ENCODE measurements at places on chromosomes 16 and 17.
A peak's percentile ranks its signal among the peaks of the same experiment; 100 is the strongest.

DNA sequence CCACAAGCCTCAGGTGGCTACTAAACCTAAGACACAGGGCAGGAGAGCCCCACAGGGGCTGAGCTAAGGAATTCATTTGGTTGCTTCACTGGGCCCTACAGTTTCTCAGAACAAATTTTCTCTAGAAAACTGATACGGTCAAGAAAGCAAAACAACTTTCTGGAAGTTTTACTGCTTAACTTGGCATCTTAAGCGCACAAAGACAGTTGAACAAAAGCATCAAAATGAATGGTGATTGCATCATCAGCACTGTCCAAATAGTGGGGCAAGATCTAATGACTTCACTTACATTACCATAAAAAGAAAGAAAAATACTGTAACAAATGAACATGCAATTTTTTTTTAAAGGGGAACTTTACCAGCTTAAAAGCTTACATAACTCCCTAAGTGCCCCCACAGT lies 47.6 kb downstream of the XPO6 start:
- no peak for DNase-seq

GRCh38 chr17:63291258-63291657 lies 154.8 kb downstream of the CYB561 start:
- DNase-seq = no peak

DNA sequence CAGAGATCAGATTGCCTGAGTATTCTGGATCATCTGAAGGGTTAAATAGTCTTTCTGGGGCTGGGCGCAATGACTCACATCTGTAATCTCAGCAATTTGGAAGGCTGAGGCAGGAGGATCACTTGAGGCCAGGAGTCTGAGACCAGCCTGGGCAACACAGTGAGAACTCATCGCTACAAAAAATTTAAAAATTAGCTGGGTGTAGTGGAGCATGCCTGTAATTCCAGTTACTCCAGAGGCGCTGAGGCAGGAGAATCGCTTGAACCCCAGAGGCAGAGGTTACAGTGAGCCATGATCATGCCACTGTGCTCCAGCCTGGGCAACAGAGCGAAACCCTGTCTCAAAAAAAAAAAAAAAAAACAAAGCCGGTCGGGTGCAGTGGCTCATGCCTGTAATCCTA lies 15.7 kb downstream of the MVP start:
- no peak for DNase-seq

DNA sequence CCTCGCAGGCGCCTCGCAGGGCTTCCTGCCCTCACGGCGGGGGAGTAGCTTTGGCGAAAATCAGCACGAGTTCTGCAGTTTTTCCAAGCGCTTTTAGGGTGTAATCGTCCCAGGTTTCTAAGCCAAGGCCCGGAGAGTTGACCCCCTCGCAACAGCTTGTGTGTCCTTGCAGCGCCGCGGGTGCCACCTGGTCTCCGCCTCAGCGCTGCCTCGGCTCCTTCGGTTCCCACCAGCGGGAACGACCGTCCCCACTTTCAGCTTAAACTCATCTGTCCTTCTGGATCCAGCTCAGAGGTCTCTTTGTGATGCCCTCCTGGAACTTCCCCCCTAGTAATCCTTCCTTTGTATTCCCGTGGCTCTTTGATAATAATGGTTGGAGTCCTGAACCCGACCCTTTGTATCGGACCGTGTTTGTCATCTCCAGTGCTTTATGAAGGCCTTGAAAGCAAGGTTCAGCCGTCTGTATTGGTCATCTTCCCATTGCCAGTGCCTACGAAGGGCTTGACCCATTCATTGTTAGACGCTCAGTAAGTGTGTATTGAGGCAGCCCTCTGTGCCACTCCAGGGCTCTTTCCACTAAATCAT lies 858 bp upstream of the SMARCE1 start:
- DNase-seq = no peak

GRCh38 chr17:81840826-81841778 lies 6.3 kb upstream of the PPP1R27 start:
- peak; percentile 74 for DNase-seq

- no peak for DNase-seq
Measured at GRCh38 chr17:55648086-55648485, 74.6 kb downstream of the TMEM100 start.

- DNase-seq = no peak
Measured at GRCh38 chr17:78101112-78101511, 27.4 kb downstream of the TMC6 start.

DNA sequence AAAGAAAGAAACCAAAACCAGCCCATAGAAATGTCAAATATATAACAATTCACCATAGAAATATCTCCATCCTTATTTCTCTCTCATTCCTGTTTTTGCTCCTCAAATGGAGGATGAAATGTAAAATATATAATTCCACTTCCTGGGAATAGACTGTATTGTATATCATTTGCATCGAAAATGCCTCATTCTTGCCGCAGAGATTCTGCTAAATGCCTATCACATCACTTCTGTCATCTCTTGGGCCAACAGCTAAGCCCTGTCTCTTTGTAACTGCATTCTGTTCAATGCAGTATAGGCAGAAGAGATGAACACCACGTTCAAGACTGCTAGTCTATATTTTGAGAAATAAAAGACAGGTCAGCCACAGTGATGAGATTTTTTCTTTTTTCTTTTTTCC lies 956.3 kb upstream of the SOX9 start:
- DNase-seq = no peak

DNA sequence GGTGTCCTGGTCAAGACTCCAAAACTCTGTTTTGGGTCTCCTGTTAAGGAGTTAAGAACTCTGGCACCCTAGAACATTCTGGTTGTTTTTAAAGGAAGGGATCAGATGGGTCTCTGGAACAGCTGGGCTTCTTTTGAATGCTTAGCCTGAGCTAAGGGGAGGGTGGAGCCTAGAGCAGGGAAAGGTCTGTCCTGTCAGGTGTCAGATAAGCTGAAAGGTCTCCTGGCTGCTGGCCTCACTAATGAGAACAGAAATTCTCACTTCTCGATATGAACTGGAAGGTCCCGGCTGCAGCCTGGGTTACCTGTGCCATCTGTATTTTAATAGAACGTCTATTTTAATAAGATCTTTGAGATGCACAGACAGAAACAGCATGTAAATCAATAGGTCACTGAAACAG lies 69.0 kb downstream of the RAP1GAP2 start:
- no peak for DNase-seq

DNA sequence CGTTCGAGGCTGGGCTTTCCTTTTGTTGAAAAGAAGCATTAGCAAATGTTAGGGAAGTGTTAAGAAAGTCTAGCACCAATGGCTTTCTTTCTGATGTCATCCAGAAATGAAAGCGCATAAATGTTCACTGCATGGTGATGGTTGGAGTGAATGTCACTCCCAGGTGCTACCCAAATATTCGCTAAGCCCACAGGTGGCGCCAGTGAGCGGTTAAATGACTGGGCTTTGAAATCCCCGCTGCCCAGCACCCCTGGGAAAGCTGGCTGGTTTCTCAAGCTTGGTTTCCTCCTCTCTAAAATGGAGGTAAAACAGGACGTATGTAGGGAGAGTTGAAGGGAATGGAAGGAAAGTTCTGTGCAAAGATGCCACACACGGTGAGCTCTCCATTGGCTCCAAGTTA lies 104.4 kb downstream of the IRX5 start:
- DNase-seq = peak; percentile 85

GRCh38 chr17:40071313-40072039 lies 8.7 kb downstream of the THRA start:
- peak; percentile 65 for DNase-seq

GRCh38 chr17:6479622-6480302 lies 35.5 kb downstream of the PIMREG start:
- no peak for DNase-seq

- DNase-seq = no peak
Measured at GRCh38 chr17:81910840-81911276, 341 bp downstream of the PCYT2 start.

DNA sequence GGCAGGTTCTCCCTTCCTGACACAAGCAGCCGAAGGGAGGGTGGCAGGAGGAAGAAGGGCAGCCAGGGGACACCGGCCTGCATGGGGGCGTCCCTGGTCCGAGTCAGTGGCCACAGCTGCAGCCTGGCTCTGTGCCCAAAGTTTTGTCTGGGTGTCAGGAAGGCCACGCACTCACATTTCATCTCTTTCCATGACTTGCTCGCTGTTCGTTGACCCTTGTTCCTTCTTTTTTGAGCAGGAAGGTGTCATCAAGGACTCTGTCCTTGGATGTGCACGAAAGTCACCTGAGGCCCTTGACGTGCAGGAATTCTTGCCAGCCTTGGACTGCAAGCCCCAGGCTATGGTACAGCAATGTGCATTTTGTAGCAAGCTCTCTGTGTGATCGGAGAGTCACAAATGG lies 93.3 kb downstream of the TNFRSF13B start:
- no peak for DNase-seq

DNA sequence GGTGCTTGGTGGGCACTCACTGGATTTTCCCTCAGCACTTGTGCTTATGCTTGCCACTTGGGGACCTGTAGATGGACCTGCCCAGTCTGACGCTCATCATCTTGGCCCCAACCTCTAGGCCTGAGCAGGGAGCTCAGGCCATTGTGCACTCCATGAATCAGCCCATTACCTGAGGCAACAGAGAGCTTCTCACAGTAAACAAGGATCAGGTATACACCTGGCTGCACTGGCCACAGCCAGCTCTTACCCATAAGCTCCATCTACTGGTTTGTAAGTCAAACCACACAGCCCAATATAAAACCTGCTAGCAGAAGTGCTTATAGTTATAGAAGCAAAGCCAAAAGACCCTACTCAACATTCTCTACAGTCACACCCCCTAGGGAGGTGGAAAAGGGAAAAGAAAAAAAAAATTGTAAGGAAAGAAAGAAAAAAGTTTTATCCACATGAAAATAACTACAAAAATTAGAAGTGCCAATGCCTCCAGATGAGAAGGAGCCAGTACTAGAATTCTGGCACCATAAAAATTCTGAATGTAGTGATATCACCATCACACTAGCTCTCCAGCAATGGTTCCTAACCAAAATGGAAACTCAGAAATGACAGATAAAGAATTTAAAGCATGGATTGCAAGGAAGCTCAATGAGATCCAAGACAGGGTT lies 87.8 kb upstream of the CDH5 start:
- no peak for DNase-seq

GRCh38 chr16:72129976-72130656 lies 36.5 kb downstream of the DHX38 start:
- no peak for DNase-seq

DNA sequence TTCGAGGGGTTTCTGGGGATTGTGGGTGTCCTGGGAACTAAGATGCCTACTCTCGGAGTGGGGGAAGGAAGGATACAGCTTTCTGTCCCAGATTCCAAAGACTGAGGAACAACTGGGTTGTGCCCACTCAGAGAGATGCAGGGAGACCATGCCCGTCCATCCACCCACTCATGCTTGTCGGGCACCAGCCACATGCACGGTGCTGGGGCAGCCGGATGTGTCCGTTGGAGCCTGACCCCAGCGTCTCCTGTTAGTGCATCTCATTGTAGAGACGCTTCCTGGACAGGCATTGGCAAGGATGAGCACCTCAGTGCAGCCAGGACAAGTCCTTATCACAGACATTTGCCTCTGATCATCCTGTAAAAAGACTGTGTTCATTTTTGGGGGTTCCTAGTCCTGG lies 58.1 kb downstream of the METRNL start:
- peak; percentile 18 for DNase-seq

DNA sequence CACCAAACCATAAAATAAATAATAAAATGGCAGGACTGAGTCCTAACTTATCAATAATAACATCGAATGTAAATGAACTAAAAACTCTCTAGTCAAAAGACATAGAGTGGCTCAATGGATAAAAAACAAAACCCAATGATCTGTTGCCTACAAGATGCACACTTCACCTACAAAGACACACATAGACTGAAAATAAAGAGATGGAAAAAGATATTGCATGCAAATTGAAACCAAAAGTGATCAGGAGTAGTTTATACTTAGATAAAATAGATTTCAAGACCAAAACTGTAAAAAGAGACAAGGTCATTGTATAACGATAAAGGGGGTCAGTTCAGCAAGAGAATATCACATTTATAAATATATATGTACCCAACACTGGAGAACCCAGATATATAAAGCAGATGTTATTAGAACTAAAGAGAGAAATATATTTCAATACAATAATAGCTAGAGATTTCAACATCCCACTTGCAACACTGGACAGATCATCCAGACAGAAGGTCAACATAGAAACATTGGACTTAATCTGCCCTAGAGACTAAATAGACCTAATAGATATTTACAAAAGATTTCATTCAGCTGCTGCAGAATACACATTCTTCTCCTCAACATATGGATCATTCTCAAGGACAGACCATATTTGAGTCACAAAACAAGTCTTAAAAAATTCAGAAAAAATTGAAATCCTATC lies 29.8 kb downstream of the SLC47A2 start:
- DNase-seq = no peak
